ENCODE measurements at places on chromosomes 11 and 22. TPM values are rescaled to one million over a fixed set of nuclear protein-coding genes. Genes with fewer than 3 reads are reported as not detected.

TPBGL gene
- polyA plus RNA-seq: 0.56 TPM

TYR gene
- not detected for polyA plus RNA-seq

CRYBB3 gene
- 0.21 TPM for polyA plus RNA-seq

RFPL1 gene
- 0.32 TPM for polyA plus RNA-seq

UBQLN3 gene
- polyA plus RNA-seq: not detected
